Transverse colon (tissue), 4 donors: ENCODE measurements at places on chromosomes 7 and 10. TPM values are rescaled to one million over a fixed set of nuclear protein-coding genes. Genes with fewer than 3 reads are reported as not detected.

DNA sequence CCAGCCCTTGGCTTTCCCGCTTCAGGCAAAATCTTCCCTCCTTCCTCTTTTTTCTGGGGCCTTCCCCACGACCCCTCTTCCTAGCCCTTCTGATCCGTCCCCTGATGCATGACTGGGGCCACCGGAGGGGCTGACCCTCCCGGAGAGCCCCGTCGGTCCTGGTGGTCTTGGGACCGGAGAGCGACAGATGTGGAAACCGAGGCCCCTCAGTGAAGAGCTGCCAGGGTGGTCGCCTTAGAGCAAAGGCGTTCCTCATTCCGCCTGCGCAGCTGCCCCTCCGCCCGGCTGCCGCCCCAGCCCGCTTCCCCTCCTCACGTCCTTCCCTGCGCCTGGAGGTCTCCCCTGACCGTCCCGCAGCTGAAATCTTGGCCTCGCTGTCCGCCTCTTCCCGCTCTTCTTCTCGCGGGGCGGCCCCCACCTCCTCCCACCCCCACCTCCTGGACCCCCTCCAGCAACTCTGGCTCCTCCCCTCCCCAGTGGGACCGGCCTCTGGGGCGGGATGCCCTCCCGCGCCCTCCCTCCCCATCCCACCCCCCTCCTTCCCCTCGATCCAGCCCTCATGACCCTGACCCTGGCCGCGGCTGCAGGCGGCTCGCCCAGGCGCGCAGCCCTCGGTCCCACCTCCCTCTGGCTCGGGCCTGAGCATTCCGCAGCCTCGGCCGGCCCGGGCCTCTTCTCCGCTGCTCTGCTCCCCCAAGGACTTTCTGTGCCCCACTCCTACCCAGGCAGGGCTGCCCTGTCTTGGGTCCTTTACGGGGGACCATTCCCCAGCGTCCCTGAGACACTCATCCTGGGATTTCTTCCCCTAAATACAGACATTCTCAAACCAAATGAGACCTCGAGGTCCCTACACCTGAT, at the start of gene RARRES2:
RARRES2 (minus strand) TSS at position 367 of the 858 bp plus-strand sequence. CDS start 1,020 bp downstream, outside the sequence.
- DNase-seq, result peak; percentile 53

- no peak for DNase-seq
Observed at GRCh38 chr7:27689150-27689549, 26.5 kb upstream of the HIBADH start.

DNA sequence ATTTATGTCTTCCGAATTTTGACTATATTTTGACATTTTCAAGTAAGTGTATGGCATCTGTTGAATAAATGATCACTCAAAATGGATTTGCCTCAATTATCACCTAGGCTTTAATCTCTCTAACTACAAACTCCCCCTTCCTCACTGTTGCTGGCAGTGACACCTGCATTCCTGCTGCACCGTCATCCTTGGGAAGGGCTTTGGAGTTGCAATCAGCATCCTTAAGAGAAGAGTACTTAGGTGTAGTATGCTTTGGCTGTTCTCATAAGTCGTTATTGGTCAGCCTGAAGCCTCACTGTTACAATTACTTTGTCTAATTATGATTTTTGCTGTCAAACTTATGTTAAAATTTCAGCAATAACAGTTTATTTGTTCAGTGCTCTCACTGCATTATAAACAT, 415.0 kb downstream of the NRG3 start:
- DNase-seq, result no peak

DNA sequence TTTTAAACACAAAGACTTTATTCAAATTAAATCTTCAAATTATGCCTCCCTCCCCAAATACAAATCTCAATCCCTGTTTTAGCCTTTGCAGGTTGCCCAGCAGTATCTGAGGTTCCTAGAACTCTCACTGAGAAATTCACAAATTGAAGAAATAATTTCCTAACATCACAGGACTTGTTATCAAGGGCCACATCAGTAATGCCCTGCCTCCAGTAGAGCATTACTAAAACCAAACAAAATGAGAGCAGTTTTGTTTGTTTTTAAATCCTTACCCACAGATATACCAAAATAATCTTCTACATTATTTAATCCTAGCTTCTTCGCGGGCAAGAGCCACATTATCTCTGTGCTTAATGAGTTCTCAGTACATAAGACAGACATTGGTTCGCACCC, 152.2 kb downstream of the SGMS1 start:
- DNase-seq, result no peak

DNA sequence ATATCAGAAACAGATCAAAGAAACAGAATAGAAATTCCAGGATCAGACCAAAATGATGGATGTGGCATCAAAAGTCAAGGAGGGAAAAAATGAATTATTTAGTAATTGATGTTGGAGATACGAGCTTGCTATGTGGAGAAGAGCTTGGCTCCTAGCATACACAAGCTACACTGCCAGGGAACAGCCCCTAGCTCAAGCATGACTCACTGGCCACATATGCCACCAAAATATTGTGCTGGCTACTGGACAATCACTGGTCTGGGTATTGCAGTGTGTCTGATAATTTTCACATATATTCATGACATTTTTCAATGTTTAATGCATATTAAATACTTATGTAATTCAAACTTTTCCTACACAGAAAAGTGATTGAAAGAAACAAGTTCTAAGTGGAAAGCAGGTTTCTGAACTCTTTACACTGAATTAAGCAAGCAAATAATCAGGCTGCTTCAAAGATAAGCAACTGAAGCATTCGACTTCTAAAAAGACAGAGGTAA, 59.3 kb downstream of the OAT start:
- DNase-seq, result no peak

GRCh38 chr7:44059219-44060090, 5.9 kb downstream of the PGAM2 start:
- peak; percentile 19 for DNase-seq

DNA sequence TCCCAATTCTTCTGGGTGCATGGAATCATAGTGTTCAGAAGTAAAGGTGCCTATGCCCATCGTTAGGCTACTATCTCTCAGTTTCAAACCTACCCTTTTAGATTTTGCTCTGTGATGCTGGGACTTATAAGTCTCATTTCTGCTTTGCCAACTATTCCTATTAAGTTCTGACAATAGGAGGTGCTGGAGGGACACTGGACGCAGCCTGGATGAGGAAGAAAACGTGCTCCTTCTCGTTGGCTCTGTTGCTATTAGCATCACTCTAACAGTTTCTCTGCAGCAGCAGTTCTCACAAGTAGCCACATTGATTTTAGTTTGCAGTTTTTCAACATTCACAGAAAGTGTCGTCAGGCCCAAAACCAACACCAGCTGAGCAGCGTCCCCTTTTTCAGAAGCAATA, 72.4 kb downstream of the ABCC2 start:
- DNase-seq, result no peak

GRCh38 chr10:111179514-111179913, 102.7 kb downstream of the ADRA2A start:
- DNase-seq, result no peak

GRCh38 chr7:101673951-101674350, 44.9 kb upstream of the MYL10 start:
- no peak for DNase-seq

DNA sequence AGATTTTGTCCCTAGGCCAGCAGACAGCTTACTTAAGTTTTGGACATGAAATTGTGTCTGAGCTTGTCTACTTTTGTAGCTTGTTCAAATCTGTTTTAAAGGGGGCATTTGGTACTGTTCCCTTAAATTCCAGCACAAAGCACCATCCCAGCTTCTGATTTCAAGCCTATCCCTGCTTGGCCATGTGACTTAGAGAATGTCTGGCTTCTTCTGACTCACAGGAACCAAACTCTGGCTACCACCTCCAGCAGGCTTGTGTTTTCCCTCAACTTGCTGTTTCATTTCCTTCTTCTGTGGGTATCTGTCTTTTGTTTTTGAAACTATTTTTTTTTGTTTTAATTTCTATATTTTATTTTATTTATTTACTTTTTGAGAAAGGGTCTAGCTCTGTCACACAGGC, 97.9 kb upstream of the FZD8 start:
- no peak for DNase-seq

DNA sequence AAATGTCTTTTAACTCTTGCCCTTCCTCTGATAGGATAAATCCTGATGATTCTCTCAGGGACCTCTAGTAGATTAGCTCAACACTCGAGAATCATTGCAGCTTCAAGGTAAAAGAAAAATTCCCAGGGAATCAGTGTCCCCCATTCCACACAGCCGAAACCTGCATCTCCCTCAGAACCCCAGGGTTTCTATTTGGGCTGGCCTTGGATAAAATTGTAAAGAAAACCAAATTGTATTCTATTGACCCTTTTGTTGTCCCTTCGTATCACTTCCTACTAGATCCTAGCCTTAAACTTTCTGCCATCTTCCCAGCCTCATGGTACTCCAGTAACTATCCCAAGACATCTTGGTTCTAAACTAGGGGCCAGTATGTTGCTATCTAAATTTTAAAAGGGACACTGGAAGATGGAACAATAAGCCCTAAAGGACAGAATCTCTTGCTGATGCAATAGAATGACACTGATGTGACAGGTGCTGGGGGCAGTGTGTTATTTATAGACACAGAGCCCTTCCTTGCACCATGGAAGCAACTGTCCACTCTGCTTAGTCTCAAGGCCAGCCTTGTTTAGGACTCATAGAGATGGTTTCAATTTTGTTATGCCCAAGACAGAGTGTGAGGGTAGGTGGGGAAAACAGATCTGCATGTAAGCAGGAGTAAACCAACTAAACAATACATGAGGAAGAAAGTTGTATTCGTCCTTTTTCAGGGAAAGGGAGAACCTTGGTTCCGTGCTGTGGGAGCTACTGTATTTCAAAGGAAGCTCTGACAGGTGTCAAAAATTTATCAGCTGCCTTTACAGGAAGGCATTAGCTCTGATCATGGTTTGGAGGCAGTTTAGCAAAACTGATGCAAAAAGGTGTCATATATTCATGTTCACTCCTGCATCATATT, 7.6 kb downstream of the ASB15 start:
- no peak for DNase-seq

DNA sequence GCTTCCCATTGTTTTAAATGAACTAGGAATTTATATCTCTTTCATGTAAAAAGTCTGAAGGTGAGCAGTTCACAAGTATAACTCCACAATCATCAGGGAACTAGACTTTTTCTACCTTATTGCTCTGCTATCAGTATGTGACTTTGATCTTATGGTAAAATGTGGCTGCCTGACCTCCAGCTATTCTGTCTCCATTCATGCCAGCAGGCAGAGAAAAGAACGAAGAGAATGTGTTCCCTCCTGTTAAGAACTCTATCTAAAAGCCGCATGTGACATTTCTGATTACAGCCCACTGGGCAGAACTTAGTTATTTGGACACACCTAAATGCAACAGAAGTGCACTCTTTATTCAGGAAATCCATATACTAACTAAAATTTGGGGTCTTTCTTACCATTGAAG, 102.8 kb upstream of the MBL2 start:
- no peak for DNase-seq

GRCh38 chr10:1384026-1384425, 327.8 kb downstream of the WDR37 start:
- no peak for DNase-seq

DNA sequence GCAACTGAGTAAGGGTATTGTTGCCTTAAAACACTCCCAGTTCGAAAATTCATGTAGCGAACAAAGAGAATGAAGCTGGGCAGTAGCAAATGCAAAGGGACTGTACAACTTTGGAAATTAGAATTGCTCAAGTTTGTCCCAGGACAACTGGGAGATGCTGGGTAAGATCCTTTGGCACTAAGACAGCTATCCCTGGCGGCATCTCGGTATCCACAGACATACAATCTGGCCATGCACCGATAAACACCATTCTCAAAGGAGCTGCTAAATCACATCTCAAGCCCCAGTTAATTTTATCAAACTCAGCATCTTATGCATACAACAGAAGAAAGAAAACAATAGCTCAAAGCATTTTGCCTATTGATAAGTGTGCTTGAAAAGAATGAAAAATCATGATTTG, 177.3 kb downstream of the AMPH start:
- DNase-seq, result no peak

- no peak for DNase-seq
Observed at GRCh38 chr7:111690364-111691111, 128.2 kb upstream of the IMMP2L start.

GRCh38 chr7:38368191-38368605, 94.8 kb upstream of the TARP start:
- peak; percentile 70 for DNase-seq

DNA sequence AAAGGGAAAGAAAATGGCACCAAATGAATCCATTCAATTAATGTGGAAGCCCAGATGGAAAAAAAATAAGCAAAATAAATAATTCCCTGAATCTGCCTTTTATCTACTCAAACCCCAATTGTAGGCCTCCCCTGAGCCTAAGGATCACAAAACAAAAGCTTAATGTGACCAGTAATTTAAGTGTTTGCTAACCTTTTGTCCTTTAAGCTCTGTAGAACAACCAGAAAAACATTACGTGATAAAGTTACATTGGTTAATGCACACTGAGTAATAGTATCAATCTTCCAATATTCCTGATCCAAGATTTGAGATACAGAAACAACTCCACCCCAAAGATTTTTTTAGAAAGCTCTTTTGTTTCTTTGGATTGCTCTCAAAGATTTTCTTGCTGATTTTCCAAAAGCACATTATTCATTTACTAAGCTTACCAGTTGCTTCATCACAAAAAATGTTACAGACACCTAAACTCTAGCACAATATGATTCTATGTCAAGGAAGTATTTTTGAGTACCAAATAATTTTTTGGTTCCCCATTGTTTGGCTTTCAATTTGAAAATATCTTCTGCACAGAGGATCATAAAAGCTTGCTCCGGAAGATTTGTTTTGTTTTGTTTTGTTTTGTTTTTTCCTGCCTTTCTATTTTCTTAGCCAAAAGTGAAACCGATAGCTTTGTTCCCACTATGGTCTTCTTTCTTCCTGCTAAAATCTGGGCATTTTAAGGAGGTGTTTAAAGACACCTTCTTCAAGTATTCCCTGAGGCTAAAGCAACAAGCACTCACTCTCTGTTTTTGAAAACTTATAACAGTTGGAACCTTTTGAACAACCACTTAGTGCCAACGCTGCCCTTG, 54.2 kb downstream of the TRIL start:
- DNase-seq, result no peak

DNA sequence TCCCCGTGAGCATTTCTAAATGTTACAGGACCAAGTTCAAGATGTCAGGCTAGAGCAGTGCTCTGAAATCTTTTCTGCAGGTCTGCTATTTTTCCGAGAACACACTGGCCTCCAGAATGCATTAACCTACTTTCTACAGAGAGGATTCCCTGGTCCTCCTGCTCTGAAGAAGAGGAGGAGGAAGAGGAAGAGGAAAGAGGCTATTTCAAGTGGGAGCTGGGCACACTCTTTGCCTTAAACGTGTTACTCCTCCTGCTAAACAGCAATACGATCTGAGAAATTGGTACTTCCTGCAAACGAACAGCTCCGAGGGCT, 157.4 kb downstream of the FRMD4A start:
- no peak for DNase-seq

DNA sequence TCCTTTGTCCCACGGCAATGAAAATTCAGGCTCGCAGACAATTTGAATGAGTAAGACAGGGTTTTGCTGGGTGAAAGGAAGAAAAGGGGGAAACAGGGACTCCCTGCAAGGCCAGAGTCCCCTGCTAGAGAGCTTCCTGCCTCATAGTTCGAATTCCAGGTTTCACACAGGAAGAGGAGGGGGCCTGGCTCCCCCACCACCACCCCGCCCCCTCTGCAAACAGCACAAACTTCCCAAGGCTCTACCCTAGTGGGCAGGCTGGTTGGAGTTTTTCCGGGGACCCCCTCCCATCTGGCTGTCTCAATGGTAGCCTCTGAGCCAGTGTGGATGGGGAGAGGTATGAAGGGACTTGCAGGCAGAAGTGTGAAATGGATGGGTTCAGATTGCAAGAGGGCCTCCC, 57.4 kb upstream of the NEBL start:
- no peak for DNase-seq

Gene SPDYE2B
- not detected for total RNA-seq

Gene CNTNAP2
- total RNA-seq, result 2.9 TPM

Gene ECHDC3
- total RNA-seq, result 5.7 TPM

Gene MYL10
- total RNA-seq, result not detected

Gene ZFYVE27
- 60.6 TPM for total RNA-seq
